Activated CD4-positive, alpha-beta T cell treated with anti-CD3 and anti-CD28 coated beads for 36 hours (primary cell): ENCODE measurements at places on chromosomes 6 and 20. TPM values are rescaled to one million over a fixed set of nuclear protein-coding genes. Genes with fewer than 3 reads are reported as not detected.

FOXA2 gene
- total RNA-seq: not detected

PNPLA1 gene
- total RNA-seq: not detected

KIAA1755 gene
- total RNA-seq: not detected

RSPO3 gene
- not detected for total RNA-seq

CLIC5 gene
- 3.7 TPM for total RNA-seq

CALHM5 gene
- total RNA-seq: not detected

CST4 gene
- total RNA-seq: not detected

TBP gene
- 23.9 TPM for total RNA-seq

BMP2 gene
- not detected for total RNA-seq

PRKN gene
- 0.87 TPM for total RNA-seq

MCCD1 gene
- total RNA-seq: not detected

PRICKLE4 gene
- total RNA-seq: not detected

DNAH8 gene
- 0.02 TPM for total RNA-seq

WFDC5 gene
- total RNA-seq: 0.23 TPM

DDX27 gene
- 54.0 TPM for total RNA-seq

TNFRSF6B gene
- 1.7 TPM for total RNA-seq

PHACTR3 gene
- total RNA-seq: not detected

ALDH8A1 gene
- 1.7 TPM for total RNA-seq

NKX2-4 gene
- not detected for total RNA-seq

CST2 gene
- not detected for total RNA-seq
